Neural progenitor cell (in vitro differentiated cells): ENCODE measurements at places on chromosomes 7 and 10.

- H3K27ac ChIP-seq, result no peak overlapping the region
- H3K4me1 ChIP-seq, result peaks cover 30% of the 10 kb centered on the region
Observed at GRCh38 chr10:116973371-116973905, 31.5 kb downstream of the SHTN1 start.

DNA sequence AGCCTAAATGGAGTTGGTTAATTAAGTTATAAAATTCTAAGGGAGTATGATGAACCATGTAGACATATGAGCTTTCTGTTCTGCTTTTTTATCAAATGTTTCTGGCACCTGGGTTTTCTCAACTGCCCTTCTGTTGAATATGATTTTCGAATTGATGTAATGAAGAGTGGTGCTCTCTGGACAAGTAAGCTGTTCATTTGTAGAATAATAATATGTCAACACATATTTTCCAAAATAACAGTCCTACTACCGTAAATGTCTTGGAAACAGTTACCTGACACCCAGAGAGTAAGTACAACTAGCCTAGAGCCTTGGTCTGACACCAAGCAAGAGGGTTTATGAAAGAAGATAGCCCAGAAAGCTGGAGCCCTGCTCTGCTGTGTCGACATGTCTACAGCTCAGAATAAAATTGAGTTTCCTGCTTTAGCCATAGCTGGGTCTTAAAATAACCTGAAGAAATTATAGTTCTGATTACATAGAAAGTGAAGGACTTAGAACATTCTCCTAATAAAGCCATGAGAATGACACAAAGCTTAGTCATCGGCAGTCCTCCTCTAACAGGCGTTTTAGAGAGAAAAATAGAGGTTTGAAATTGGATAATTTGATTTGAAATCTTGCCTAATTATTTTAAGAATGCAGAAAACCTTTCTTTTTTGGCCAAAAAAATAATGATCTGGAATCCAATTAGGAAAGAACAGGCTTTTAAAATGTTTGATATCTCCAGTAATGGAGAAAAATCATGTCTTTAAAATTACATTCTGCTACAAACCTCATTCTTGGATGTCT is 25.1 kb downstream of the HDAC9 start:
- no peaks in the 10 kb centered on the region for H3K27me3 ChIP-seq
- no peak overlapping the region for H3K4me3 ChIP-seq
- H3K4me1 ChIP-seq, result peaks cover 16% of the 10 kb centered on the region
- no peak overlapping the region for H3K27ac ChIP-seq

DNA sequence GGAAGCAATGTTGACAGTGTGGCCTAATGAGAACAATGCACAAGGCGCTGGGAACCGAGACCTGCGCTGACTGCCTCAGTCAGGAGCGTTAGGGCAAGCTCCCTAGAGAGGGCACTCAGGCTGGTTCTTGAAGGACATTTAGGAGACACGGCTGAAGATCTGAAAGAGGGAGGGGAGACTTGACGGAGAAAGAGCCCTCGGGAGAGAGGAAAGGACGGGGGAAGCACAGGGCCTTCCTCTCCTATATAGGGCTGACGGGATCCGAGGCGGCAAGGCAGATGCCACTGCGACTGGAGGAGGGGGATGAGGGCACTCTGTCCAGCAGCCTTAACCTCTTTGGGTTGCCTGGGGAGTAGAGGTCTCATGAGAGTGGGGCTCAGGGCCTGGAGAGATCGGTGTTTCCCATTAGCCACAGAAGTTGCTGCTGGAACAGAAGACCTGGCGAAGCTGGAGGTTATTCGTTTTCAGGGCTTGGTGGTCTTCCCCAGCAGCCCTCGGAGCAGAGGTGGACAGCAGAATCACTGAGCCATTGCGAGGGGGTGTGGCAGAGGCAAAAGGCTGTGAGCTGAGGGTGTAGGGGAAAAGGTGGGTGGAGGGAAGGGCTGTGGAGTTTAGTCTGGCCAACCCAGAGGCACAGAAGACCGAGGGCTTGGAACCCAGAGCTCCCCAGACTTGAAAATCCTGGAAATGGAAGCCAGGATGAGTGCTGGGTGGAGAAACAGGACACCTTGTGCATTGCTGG is 36.0 kb downstream of the CLEC2L start:
- no peaks in the 10 kb centered on the region for H3K27me3 ChIP-seq
- no peak overlapping the region for H3K27ac ChIP-seq
- no peaks in the 10 kb centered on the region for H3K36me3 ChIP-seq

DNA sequence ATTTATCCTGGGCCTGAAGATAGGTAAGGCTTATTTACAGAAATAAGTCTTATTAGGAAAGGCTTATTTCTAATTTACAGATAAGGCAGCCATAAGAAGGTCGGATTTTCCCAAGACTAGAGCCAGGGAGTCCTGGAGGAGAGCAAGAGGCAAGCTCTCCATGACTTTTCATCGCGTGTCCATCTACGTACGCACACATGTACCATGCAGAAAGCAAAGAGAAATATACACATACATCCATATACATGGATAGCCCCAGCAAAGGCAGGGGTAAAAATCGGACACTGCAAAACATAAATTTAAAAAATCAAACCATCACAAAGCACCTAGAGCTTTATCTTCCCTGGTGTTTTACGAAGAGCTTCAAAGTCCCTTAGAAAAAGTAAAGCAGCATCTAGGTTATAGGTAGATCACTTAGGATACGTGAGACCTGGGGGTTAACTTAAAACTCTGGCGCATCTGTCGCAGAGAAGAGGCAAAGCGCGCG is 25.8 kb upstream of the ZRANB1 start:
- H3K27ac ChIP-seq, result no peak overlapping the region
- peak overlapping the region; percentile 88 for H3K4me3 ChIP-seq
- no peaks in the 10 kb centered on the region for H3K27me3 ChIP-seq
- no peaks in the 10 kb centered on the region for H3K36me3 ChIP-seq

GRCh38 chr10:93573051-93573909 is 6.8 kb downstream of the FFAR4 start:
- no peak overlapping the region for H3K27ac ChIP-seq
- H3K27me3 ChIP-seq, result peaks cover 68% of the 10 kb centered on the region
- no peak for DNase-seq
- no peak overlapping the region for H3K4me3 ChIP-seq

DNA sequence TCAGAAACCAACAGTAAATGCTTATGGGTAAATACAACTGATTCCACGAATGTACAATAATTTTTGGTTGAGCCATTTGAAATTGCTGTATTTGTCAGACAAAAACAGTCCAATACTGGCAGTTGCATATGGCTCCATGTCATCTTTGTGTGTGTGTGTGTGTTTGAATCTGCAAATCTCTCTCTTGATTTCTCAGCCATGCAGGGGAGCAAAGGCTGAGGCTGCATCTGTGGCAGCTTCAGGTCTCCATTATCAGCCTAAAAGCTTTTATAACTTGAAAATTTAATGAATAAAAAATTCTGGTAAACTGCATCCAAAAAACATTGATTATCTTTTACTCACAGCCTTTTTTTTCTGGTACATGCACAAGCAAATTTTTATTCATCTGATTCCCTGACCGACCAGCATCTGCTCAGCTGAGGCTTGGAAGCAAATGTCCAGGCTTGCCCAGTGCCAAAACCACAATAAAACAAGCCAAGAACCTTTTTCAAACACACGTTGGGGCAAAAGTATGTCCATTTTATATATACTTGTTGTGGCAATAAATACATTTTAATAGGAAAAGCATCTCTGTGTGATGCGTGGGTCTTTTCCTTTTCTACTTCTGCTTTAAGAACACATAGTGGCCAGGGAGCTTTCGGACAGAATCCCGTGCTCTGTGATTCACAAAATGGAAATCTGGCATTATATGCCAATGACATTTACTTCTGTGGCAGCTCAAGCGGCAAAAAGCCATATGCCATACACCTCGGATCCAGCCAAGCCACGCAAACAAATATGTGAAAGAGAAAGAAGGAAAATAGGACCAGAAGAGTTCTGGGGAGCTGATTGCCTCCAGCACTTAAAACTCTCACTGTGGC is 275.6 kb upstream of the AOAH start:
- H3K4me3 ChIP-seq, result no peak overlapping the region
- DNase-seq, result no peak
- H3K4me1 ChIP-seq, result no peaks in the 10 kb centered on the region
- H3K36me3 ChIP-seq, result no peaks in the 10 kb centered on the region
- no peaks in the 10 kb centered on the region for H3K27me3 ChIP-seq

GRCh38 chr10:101619983-101620382 is 31.9 kb downstream of the DPCD start:
- peaks cover 47% of the 10 kb centered on the region for H3K4me1 ChIP-seq
- H3K27ac ChIP-seq, result peak overlapping the region; percentile 35
- H3K36me3 ChIP-seq, result peaks cover 7% of the 10 kb centered on the region
- no peaks in the 10 kb centered on the region for H3K27me3 ChIP-seq
- DNase-seq, result peak; percentile 61

GRCh38 chr7:15376600-15376999 is 185.2 kb downstream of the AGMO start:
- H3K27me3 ChIP-seq, result no peaks in the 10 kb centered on the region
- no peaks in the 10 kb centered on the region for H3K4me1 ChIP-seq
- no peaks in the 10 kb centered on the region for H3K36me3 ChIP-seq
- no peak overlapping the region for H3K4me3 ChIP-seq
- no peak overlapping the region for H3K27ac ChIP-seq

DNA sequence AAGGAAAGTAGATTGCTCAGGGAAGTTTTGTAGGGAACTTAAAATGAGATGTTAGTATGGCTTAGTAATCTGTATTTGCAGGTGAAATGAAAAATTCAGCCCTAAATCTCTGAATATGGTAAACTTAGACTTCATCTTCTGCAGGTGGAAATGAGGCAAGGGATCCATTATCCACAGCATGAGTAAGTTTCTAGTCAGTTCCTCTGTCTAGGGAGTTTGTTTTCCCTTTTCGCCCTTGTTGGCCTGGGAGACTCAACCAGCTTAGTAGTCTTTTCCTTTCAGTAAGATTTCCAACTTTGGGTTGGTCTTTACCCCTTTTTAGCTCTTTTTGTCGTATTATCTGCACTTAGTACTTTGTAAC is 65.6 kb downstream of the ZEB1 start:
- no peaks in the 10 kb centered on the region for H3K27me3 ChIP-seq
- H3K4me3 ChIP-seq, result no peak overlapping the region
- no peaks in the 10 kb centered on the region for H3K36me3 ChIP-seq
- DNase-seq, result no peak
- H3K27ac ChIP-seq, result no peak overlapping the region

DNA sequence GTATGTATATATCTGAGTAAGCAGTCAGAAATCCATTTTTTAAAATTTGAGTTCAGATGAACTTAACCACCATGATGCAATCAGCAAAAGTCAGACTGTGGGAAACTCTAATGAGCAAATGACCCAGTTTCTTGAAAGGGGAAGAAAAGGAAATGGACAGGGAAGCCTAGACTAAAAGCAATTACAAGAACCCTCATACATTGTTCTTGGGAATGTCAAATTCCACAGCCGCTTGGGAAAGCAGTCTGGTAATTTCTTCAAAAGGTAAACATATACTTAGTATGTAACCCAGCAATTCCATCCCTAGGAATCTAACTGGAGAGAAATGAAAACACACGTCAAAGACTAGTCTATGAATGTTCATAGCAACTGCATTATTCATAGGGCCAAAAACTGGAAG is 16.4 kb upstream of the FOXK1 start:
- H3K4me1 ChIP-seq, result no peaks in the 10 kb centered on the region
- DNase-seq, result no peak
- H3K27me3 ChIP-seq, result peaks cover 28% of the 10 kb centered on the region
- no peak overlapping the region for H3K4me3 ChIP-seq
- no peak overlapping the region for H3K27ac ChIP-seq

DNA sequence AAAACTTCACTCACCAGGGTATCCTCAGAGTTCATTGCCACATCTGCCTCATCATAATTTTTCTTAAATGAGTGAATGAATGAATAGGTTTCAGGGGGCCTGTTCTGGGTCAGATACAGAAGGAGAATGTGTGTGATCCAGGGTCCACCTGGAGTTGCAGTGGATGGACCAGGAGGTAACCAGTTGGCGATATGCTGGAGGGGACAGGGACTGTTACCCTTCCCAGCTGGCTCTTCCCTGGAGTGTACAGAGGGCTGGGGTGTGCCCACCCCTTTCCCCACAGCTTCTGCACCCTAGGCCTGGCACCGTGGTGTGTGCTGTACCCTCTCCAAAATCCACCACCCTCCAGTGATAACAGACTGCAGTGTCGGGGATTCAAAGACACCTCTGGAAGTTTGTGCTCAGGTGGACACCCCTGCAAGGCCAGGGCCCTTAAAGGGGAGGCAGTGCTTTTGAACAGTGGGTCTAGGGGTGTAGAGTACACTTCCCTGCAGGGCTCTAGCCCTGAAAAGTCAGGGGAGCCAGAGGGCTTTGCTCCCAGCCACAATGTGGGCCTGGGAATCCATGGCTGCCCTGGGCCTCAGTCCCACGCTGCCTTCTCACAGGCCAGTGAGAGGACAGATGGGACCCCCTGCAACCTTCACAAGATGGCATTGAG is 134.4 kb upstream of the UNC5B start:
- H3K4me3 ChIP-seq, result no peak overlapping the region
- H3K36me3 ChIP-seq, result no peaks in the 10 kb centered on the region
- H3K4me1 ChIP-seq, result peaks cover 35% of the 10 kb centered on the region
- H3K27ac ChIP-seq, result no peak overlapping the region

DNA sequence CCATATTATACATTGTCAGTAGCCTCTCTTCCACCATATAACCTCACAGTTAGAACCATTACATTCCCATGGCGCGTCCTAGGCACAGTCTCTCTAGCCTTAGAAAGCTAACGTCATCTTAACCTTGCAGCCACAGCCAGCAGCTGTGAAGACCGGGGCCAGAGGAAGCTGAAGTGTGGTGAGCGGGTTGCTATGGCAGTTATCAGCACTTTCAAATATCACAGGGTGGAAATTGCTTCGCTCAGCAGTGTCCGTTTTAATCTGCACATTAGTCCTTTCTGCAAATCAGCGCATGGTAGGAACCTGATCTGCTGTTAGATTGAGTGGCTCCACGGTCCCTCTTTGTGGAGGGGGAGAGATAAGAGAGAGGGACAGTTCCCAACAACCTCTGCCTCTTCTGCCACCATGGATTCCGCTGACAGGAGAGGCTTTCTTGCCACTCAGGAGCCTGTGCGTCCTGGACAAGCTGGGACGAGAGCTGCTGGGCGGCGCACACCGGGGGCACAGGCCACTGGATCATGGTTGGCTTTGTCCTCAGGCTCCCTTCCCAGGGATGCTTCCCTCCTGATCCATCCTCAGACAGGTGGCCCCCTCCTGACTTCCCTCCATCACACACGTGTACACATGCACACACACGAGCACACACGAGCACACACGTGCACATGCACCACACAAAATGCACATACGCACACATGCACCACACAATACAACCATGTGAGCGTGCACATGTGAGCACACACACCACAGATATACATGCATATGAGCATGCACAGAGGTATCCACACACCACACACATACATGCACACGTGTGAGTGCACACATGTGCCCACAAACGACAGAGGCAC is 93.8 kb downstream of the WDR37 start:
- no peak for DNase-seq
- H3K4me1 ChIP-seq, result peaks cover 8% of the 10 kb centered on the region
- H3K27ac ChIP-seq, result no peak overlapping the region
- H3K27me3 ChIP-seq, result no peaks in the 10 kb centered on the region
- H3K4me3 ChIP-seq, result no peak overlapping the region

GRCh38 chr10:120456143-120456625 is 843 bp upstream of the PLPP4 start:
- peaks cover 10% of the 10 kb centered on the region for H3K4me1 ChIP-seq
- peak overlapping the region; percentile 56 for H3K4me3 ChIP-seq
- DNase-seq, result peak; percentile 58
- no peak overlapping the region for H3K27ac ChIP-seq
- H3K36me3 ChIP-seq, result no peaks in the 10 kb centered on the region
